ENCODE measurements at places on chromosomes 12 and 14.

DNA sequence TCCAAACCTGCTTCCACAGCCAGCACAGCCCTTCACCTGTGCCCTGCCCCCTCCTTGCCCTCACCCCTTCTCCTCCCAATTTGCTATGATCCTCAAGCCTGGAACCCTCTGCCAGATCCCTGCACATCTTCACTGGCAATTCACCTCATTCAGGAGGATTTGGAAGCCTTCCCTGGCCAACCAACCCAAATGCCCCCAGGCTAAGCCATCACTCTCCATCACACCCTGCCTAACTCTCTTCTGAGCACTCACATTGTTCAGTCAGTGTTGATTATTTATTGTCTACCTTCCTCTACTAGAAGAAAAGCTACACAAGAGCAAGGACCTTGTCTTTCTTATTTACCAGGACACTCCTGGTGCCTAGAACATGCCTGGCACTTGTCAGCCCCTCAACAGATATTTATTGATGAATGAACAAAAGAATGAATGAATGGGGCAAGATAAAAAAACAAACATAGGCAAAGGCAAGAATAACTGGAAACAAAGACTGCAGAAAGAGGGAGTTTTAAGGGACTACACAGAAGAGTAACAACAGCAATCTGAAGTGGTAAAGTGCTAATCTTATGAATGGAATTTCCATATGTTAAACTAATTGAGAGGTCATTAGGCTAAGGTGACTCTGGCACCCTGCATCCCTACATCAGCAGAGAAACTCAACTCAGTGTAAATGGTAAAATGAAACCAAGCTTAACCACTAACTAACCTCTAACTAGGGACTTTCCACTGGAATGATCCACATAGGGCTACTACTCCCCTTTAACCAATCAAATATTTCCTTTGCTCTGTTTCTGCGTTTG is 33.4 kb downstream of the TMTC1 start:
- no peak for DNase-seq

DNA sequence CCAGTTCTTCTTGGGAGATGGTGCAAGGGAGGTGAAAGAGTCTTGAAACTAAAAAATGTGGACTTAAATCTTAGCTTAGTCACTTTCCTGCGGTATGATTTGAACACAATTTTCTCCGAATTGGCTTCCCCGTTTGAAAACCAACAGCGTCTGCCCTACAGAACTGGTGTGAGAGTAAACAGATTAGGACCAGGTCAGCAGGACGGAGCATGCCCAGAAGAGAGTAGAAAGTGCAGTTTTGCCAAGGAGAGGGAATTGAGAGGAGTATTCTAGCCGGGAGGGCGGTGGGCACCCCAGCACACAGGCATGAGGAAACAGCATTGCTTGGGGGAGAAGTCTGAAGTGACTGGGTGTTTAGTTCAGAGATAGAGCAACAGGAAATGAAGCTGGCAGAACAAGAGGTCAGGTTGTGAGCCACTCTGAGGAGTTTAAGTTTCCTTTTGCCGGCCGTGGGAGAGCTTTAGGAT is 927.1 kb downstream of the VRK1 start:
- DNase-seq = no peak

- peak; percentile 41 for DNase-seq
These were observed 24.8 kb downstream of the CLECL1 start for GRCh38 chr12:9707864-9708808.

GRCh38 chr12:113700943-113701342 is 229.3 kb upstream of the LHX5 start:
- DNase-seq = no peak

GRCh38 chr14:96502621-96503305 is 581 bp downstream of the PAPOLA start:
- DNase-seq = peak; percentile 42

DNA sequence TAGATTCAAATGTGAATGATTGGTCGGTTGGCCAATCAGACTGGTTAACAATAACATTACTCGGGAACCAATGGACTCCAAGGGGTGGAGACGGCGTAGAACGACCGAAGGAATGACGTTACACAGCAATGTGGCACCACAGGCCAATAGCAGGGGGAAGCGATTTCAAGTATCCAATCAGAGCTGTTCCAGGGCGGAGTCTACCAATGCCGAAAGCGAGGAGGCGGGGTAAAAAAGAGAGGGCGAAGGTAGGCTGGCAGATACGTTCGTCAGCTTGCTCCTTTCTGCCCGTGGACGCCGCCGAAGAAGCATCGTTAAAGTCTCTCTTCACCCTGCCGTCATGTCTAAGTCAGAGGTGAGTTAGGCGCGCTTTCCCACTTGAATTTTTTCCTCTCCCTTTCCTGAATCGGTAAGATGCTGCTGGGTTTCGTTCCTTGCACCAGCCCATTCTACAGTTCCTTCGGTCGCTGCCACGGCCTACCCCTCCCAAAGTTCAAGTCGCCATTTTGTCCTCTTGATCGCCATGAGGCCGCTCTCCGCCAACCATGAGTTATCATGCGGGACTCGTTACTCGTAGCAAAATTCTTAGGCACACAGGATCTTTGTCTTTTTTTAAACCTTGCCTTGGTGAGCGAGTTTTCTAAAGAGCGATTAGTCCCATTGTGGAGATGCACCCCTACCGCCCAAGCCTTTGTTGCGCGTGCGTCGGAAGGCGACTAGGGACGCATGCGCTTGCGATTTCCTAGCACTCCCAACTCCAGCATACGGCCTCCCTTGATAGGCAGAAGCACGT is at the start of gene HNRNPA1:
Gene HNRNPA1 (plus strand): TSS at position 259 of the 793 bp plus-strand sequence. CDS start 82 bp downstream, at position 341.
- DNase-seq = peak; percentile 99

DNA sequence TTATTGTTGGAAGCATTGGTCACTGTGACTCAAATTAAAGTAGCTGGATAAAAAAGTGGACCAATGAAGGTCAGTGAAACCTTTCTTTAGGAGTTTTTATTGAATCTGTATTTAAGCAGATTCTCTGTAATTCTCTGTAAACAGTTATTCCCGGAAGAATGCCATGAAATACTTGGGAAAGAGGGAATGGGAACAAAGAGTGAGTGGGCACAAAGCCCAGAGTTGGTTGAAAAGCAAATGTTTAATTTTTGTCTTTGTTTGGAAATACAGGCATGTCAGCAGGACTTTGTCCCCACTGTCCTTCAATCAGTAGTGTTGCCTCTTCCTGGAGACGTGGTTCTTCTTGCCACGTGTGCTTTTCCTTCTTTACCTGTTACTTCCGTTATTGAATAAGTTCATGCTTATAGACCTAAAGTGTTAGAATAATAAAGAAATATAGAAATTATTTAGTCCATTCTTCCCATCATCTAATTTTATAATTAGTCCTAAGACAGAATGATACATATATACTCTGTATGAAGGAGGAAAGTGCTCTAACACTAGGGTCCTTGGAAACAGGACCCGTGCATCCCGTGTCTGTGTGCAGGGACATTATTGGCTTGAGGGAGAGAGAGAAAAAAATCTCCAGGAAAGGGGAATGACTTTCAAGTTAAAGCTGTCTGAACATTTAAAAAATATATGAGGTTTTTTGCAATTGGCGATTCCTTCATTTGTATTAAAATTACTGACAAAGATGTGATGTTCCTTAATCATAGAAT is 2.0 kb upstream of the ANG start:
- DNase-seq = no peak

- DNase-seq = no peak
These were observed 584.5 kb downstream of the SLC16A7 start for GRCh38 chr12:60180298-60180697.

GRCh38 chr14:69086537-69086936 is 66.4 kb downstream of the DCAF5 start:
- no peak for DNase-seq

- no peak for DNase-seq
These were observed 82.4 kb downstream of the ARL6IP4 start for GRCh38 chr12:123062681-123063486.

GRCh38 chr12:108629824-108630476 is 3.7 kb downstream of the SELPLG start:
- no peak for DNase-seq

GRCh38 chr12:96219700-96220206 is 25.6 kb downstream of the ELK3 start:
- no peak for DNase-seq

DNA sequence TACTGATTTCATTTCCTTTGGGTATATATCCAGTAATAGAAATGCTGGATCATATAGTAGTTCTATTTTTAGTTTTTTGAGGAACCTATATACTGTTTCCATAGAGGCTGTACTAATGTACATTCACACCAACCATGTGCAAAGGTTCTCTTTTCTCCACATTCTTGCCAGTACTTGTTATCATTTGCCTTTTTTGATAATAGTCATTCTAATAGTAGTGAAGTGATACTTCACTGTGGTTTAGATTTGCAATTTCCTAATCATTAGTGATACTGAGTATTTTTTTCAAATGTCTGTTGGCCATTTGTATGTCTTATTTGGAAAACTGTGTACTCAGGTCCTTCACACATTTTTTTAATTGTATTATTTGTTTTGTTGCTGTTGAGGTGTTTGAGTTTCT is 148.2 kb upstream of the NAV3 start:
- no peak for DNase-seq

GRCh38 chr12:85029456-85029855 is 6.6 kb downstream of the TSPAN19 start:
- DNase-seq = peak; percentile 35

DNA sequence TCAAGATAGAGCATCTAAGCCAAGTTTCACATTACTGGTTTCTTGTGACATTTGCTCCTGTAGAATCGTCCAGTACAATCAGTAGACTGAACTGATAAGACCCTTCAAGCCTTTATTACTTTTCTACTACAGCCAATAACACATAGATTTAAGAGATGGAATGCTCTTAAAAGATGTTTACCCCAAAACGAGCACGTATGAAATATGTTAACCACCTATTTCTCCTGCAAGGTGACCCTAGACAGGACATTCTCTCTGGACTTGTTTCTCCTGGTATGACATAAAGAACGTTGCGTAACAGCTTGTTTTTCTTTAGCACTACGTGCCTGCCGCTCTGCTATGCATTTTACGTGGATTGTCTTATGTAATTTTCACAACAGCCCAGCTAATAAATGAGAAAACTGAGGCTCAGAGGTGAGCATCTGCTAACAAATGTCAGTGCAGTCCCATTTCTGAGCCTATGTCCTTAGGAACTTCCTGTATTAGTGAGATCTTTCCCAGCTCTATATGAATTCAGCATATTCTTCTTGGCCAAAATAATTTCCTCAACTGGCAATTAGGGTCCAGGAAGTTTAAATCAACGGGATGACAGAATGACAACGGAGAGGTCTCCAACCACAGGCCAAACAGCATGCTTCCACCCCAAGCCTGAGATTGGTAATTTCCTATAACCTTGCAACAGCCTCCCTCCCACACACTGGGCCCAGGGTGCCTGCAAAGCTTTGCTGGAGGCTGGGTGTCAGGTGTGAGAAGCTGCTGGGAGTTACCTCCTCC is 3.7 kb downstream of the NFKBIA start:
- no peak for DNase-seq

- no peak for DNase-seq
These were observed 13.7 kb downstream of the ARID2 start for GRCh38 chr12:45743247-45743646.

- no peak for DNase-seq
These were observed 879 bp downstream of the EDDM3A start for GRCh38 chr14:20746566-20746965.

GRCh38 chr12:113408756-113409298 is 5.1 kb upstream of the SDS start:
- DNase-seq = no peak

GRCh38 chr12:121800694-121801594 is 2.9 kb upstream of the SETD1B start:
- DNase-seq = peak; percentile 16

DNA sequence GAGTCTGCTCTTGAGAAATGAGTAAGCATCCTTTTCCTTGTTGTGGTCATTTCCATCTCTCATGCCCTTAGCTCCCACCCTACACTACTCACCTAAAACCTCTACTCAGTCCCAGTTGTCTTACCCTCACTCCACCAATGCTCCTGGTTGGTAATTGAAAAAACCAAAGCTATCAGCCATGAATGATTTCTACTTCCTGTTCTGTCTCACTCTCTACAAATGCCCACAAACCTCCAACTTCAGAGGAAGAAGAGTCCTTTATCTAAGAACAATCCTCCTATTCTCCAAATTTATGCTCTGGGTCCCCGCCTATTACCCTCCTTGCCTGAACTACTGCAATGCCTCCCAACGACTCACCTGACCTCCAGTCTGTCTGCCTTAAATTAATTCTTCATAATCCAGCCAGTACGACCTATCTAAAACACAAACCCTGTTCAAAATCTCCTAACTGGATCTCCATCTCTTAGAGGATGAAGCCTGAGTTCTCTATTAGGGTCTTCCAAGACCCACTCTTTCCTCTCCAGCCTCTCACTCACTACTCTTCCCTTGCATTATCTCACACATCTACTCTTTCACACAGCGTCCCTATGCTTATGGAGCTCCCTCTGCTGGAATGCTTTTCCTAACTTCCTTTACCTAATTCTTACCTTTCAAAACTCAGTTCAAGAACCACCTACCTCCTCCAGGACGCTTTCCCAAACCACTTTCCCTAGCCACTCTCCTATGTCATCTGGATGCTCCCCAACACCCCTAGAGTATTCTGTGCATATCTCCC is 2.2 kb downstream of the DHRS1 start:
- peak; percentile 70 for DNase-seq

DNA sequence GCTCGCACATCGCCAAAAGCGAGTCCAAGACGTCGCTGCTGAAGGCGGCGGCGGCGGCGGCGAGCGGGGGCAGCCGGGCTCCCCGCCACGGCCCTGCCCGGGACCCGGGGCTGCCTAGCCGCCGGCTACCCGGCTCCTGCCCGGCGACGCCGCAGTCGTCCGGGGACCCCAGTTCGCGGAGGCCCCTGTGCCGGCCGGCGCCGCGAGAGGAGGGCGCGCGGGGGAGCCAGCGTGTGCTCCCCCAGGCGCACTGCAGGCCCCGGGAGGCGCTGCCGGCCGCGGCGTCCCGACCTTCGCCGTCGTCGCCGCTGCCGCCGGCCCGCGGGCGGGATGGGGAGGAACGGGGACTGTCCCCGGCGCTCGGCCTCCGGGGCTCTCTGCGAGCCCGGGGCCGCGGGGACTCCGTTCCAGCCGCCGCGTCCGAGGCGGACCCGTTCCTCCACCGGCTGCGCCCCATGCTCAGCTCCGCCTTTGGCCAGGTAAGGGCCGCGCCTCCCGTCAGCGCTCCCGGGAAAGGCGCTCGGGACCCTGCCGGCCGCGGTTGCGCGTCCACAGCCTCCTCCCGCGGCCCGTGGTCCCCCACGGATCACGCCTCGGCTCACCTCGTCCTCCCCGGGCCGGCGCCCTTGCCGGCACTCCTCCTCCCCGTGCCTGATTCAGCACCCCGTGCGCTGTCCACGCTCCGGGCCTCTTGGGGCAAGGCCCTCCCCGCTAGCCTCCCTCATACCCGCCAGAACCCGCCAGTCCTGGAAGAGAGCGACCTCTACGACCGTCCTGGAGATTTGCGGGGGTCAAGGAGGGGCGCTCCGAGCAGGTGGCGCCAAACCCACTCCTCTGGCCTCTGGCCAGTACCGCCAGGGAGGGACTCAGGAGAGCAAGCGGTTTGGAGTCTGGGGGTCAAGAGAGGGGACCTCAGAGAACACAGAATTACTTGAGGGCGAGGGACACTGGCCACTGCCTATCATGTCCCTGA is 721 bp downstream of the CABP1 start:
- DNase-seq = no peak

GRCh38 chr14:74867673-74868072 is 8.3 kb downstream of the PROX2 start:
- peak; percentile 80 for DNase-seq

GRCh38 chr14:21016413-21017190 is 8.3 kb downstream of the NDRG2 start:
- no peak for DNase-seq

- no peak for DNase-seq
These were observed 263.9 kb upstream of the RGS6 start for GRCh38 chr14:71668186-71668912.

Data from NCI-H1694 treated with DMSO at 0.1 percent for 48 hours (cell line).